ENCODE measurements at places on chromosomes 5 and 9.

DNA sequence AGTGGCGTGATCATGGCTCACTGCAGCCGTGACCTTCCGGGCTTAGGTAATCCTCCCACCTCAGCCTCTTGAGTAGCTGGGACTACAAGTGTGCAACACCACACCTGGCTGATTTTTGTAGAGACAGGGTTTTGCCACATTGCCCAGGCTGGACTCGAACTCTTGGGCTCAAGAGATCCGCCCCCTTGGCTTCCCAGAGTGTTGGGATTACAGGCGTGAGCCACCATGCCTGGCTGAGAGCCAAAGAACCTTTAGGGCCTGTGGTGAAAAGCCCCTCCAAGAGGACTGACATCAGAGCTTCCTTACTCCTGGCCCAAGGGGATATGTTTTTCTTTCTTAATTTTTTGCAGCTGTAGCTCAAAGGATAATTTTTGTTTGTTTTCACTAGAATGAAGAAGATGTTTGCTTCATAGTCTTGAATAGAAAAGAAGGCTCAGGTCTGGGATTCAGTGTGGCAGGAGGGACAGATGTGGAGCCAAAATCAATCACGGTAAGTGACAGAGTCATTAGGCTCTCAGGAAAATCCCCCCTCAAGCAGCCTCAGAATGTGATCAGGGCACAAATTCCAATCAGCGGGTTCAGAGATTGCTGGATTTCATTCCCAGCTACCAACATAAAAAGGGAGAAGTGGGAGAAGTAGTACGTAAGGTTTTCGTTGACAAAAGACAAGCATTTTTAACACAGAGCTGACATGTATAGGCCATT, 77.1 kb downstream of the GOLPH3 start:
- peak; percentile 29 for DNase-seq

DNA sequence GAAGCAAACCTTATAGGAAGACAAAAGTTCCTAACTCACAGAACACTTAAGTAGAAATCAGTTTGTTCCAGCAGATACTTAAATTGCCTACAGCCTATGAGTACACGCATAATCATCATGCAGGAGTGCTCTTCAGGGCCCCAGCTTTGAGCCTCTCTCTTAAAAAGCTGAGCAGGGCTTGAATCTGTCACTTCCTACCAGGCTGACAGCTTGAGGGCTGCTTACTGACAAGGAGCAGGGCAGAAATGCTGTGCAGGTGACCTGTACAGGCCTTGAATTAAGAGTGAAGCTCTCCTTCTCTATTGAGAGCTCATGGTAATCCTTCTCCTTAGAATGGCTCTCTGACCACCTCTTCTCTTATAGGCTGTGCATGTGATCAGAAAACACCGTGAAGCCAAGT, 66.5 kb upstream of the MAST4 start:
- DNase-seq: no peak

GRCh38 chr9:87342743-87343142, 154.9 kb upstream of the DAPK1 start:
- DNase-seq: no peak

DNA sequence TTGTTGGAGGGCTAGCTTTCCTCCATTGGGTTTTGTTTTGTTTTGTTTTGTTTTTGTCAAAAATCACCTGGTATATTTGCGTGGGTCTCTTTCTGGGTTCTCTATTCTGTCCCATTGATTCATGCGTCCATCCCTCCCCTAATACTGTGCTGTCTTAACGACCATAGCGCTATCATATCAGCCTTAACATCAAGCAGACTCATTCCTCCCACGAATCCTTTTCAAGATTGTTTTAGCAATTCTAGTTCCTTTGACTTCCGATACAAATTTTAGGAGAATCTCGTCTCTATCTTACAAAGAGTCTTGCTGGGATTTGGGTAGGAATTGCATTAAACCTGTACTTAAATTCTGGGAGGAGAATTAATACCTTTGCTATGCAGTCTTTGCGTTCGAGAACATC, 31.1 kb upstream of the RNF130 start:
- DNase-seq: no peak

DNA sequence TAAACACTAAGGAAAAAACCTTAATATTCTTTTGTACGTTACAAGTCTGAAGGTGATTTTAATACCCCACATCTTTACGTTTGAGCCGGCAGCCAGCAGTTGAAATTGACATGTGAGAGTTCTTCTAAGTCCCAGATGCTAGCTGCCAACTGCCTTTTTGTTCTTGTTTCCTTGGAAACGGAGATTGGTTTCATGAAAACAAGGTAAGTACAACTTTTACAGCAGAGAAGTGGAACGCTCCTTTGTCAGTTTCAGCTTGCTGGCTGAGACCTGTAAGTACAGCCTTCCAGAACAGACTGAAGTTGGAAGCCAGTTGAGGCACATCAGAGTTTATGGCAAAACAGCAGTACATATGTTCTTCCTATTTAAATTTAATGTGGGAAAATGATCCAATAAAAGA, 1018.4 kb upstream of the ARRDC3 start:
- DNase-seq: peak; percentile 79

- peak; percentile 100 for DNase-seq
Measured at GRCh38 chr9:81689343-81690175, at the start of gene TLE1. TLE1 (minus strand) TSS chr9:81689547; CDS start chr9:81688240, 1,307 bp downstream.
